ENCODE measurements at places on chromosomes 5 and 9.

GRCh38 chr5:123808461-123809380 lies 296.7 kb downstream of the CSNK1G3 start:
- no peak for DNase-seq

GRCh38 chr5:94761786-94762185 lies 143.3 kb downstream of the SLF1 start:
- no peak for DNase-seq

GRCh38 chr5:67815455-67816391 lies 399.8 kb upstream of the PIK3R1 start:
- DNase-seq, result no peak

- DNase-seq, result peak; percentile 25
These were observed 434 bp upstream of the FSD1L start for GRCh38 chr9:105447386-105447813.

DNA sequence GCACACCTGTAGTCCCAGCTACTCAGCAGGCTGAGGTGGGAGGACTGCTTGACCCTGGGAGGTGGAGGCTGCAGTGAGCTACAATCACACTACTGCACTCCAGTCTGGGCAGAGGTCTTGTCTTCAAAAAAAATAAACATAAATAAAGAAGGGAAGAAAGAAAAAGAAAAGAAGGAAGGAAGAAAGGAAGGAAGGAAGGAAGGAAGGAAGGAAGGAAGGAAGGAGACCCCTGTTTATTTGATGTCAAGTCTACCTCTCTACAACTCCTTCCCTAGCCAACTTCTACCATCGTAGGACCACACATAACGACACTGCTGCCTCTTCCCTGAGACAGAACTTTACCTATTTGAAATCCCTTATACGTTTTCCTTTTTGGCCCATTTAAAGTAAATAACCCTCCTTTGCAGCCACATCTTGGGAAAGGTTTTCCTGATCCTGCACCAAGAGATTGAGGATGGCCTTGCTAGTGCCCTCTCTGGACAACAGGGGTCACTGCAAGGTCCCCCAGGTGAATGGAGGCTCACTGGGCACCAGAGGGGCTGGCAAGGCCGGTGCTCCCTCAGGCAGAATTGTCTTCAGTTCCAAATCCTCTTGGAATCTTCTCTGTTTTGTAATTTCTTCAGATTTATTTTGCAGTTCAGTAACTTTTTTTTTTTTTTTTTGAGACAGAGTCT lies 10.5 kb downstream of the RPS14 start:
- DNase-seq, result no peak

GRCh38 chr5:142364251-142365145 lies 39.7 kb upstream of the SPRY4 start:
- peak; percentile 44 for DNase-seq

DNA sequence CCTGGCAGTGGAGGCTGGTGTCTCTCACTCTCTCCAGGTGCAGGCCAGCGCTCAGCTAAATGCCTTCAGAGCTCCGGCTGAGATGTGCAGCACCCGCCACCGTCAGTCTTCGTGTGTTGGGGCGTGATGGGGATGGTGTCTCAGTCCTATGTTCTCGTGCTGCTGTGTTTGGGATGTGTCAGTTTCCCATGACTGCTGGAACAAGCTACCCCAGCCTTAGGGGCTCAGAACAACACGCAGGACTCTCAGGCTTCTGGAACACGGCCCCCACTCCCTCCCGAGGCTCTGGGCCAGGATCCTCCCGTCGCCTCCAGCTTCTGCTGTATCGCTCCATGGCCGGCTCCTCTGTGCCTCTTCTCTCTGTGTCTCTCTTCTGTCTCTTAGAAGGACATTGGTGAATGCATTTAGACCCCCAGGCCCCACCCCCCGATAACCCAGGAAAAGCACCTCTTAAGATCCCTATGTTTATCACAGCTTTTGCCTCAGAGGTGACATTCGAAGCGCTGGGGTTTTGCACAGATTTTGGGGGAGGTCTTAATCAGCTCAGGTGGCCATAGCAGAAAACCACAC lies 9.6 kb upstream of the CEP72 start:
- DNase-seq, result no peak

DNA sequence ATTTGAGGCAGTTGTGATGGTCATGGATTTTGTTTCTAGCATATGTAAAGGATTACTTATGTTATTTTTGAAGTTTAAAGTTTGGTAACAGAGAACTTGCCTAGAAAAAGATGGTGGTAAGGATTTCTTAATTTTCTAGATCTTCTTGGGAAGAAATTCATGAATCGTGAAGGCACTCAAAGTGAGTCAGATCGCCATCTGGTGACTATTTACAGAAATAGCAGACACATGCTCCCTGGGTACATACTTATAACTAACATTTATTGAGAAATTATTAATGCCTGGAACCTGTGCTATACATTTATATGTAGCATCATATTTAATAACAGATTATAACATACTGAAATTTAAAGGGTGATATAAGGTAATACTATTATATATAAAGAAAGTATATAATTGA lies 299.7 kb downstream of the IZUMO3 start:
- DNase-seq, result no peak

- DNase-seq, result no peak
These were observed 8.2 kb downstream of the IL17B start for GRCh38 chr5:149370878-149371277.

GRCh38 chr9:34446468-34446891 lies 11.9 kb downstream of the FAM219A start:
- no peak for DNase-seq

DNA sequence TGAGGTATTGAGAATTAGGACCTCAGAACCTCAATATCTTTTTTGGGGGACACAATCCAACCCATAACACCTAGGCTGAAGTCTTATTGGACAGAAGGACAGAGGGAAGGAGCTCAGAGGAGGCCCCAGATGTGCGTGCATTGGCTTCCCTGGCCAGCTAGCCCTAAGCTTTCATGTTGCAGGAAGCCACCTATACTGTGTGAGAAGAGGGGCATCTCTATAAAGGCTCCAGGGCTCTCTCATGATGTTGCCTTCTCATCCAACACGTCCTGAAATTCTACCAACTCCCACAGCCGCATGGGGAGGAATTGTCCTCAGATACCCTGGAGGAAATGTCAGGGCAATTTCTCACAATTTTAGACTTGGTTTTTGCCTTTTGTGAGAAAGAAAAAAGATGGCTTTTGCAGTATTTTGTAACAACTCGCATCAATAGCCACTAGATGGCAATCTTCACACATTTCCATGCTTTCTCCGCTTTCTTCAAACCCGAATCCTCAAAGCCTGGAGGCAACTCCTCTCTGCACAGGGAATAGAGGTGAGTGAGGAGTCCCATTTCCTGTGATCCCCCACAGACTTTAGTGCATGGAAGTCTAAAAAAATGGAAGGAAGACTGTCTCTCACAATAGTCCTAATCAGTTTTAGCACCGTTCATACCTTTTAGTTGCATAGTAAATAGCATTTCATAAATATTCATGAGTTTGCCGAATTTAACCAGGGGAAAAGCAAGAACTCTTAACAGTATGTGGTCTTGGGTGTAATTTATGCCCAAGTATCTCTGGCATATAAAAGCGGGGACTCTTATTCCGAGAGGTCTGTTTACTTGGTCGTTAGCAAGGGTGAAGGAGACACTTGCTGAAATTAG lies 7.4 kb upstream of the PPP3R2 start:
- DNase-seq, result no peak

Measured in mucosa of descending colon (tissue), 3 donors.